ENCODE measurements at places on chromosomes 1 and 21. TPM values are rescaled to one million over a fixed set of nuclear protein-coding genes. Genes with fewer than 3 reads are reported as not detected.

GRCh38 chr1:246815693-246816270 lies 91.6 kb downstream of the SCCPDH start:
- no peak overlapping the region for H3K27ac ChIP-seq
- DNase-seq, result no peak
- no peaks in the 10 kb centered on the region for H3K27me3 ChIP-seq
- no peaks in the 10 kb centered on the region for H3K36me3 ChIP-seq
- no peak overlapping the region for H3K4me3 ChIP-seq

GRCh38 chr1:108590957-108591356 lies 31.1 kb downstream of the EEIG2 start:
- H3K27me3 ChIP-seq, result no peaks in the 10 kb centered on the region
- H3K27ac ChIP-seq, result peak overlapping the region; percentile 33
- H3K4me1 ChIP-seq, result peaks cover 23% of the 10 kb centered on the region
- H3K4me3 ChIP-seq, result no peak overlapping the region
- peak; percentile 26 for DNase-seq
- H3K36me3 ChIP-seq, result no peaks in the 10 kb centered on the region

GRCh38 chr1:69492286-69492685 lies 75.4 kb upstream of the LRRC7 start:
- H3K4me3 ChIP-seq, result no peak overlapping the region
- no peaks in the 10 kb centered on the region for H3K4me1 ChIP-seq
- H3K27ac ChIP-seq, result no peak overlapping the region

DNA sequence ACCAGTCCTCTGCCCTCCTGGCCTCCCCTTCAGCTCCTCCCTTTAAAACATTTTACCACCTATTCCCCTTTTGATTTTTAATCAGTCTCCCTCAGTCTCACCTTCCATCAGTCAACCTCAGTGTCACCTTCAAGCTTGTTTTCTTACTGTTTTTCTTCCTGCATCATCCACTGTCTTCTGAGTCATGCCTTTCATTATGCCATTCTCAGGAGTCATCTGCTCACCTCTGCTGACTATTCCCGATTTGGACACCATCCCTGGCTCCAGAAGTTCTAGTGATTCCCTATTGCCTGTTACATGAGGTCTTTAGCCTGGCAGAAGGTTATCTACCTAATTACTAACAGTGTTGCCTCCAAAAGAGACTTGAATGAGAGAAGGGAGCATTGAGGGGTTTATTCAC lies 23.9 kb downstream of the NFASC start:
- no peak for DNase-seq
- no peaks in the 10 kb centered on the region for H3K4me1 ChIP-seq
- no peak overlapping the region for H3K4me3 ChIP-seq
- H3K27me3 ChIP-seq, result peaks cover 28% of the 10 kb centered on the region
- no peak overlapping the region for H3K27ac ChIP-seq

DNA sequence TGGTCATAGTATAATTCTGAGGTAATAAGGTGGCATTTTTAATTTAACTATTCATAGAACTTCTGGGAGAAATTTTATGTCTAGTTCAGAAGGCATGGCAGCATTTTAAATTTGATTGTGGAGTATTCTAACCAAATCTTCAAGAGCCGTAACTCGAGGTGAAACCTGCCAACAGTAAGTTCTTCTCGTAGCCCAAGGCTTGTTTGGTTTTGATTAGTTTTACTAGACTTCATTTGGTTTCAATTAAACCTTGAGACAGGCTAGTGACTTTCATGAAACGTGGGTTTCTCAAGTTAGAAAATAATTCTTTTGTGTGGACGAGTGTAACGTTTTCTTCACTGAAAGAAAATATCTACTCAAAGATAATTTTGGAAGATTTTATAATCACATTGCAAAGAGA lies 395.5 kb downstream of the USP25 start:
- H3K27ac ChIP-seq, result no peak overlapping the region
- no peaks in the 10 kb centered on the region for H3K27me3 ChIP-seq
- DNase-seq, result no peak
- H3K36me3 ChIP-seq, result no peaks in the 10 kb centered on the region
- no peak overlapping the region for H3K4me3 ChIP-seq
- H3K4me1 ChIP-seq, result no peaks in the 10 kb centered on the region

DNA sequence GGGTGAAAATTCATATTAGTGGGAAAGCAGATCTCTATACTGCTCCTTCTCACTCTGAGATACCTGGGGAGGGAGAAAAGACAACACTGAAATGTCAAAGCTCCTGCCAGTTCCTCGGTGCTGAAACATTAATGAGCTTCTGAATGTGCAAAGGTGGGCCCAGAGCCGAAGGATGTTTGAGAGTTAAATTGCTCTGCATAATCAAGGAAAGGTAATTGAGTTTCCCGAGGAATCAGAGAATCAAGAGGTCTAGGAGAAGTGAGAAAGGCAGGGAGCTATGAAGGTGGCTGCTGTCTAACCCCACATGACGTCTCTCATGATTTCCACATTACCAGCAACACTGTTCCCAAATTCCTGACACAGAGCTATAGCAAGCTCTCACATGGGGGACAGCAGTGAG lies 346.7 kb downstream of the SMYD3 start:
- no peak overlapping the region for H3K4me3 ChIP-seq
- no peaks in the 10 kb centered on the region for H3K27me3 ChIP-seq
- peaks cover 2% of the 10 kb centered on the region for H3K36me3 ChIP-seq
- no peak for DNase-seq
- no peak overlapping the region for H3K27ac ChIP-seq
- no peaks in the 10 kb centered on the region for H3K4me1 ChIP-seq

DNA sequence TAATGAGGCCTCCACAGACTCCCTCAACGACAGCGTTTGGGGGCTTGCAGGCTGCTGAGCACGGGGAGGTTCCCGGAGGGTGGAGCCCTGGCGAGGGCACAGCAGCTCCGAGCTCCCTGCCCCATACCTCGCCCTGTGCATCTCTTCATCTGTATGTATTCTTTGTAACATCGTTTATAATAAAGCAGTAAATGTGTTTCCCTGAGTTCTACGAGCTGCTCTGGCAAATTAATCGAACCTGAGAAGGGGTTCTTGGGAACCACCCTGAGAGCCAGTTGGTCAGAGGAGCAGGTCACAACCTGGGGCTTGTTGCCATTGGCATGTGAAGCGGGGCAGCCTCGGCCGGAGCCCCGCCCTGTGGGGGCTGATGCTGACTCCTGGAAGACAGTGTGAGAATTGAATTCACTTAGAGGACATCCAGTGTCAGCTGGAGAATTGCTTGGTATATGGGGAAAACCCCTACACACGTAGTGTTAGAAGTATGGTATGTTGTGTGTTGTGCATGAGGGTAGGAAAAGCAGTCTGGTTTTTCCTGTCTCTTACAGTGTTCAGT lies 11.5 kb downstream of the SLC37A1 start:
- H3K4me3 ChIP-seq, result no peak overlapping the region
- H3K36me3 ChIP-seq, result peaks cover 44% of the 10 kb centered on the region
- DNase-seq, result no peak
- peaks cover 37% of the 10 kb centered on the region for H3K4me1 ChIP-seq

GRCh38 chr1:17207966-17208418 lies 3.1 kb downstream of the PADI1 start:
- no peaks in the 10 kb centered on the region for H3K36me3 ChIP-seq
- H3K27me3 ChIP-seq, result peaks cover 2% of the 10 kb centered on the region
- peak; percentile 12 for DNase-seq
- no peak overlapping the region for H3K27ac ChIP-seq
- no peak overlapping the region for H3K4me3 ChIP-seq

GRCh38 chr1:160672789-160673695 lies 26.2 kb upstream of the SLAMF1 start:
- no peaks in the 10 kb centered on the region for H3K27me3 ChIP-seq
- H3K27ac ChIP-seq, result peak overlapping the region; percentile 13
- H3K4me3 ChIP-seq, result peak overlapping the region; percentile 13

GRCh38 chr1:205791568-205792180 lies 16.4 kb upstream of the RAB29 start:
- no peaks in the 10 kb centered on the region for H3K4me1 ChIP-seq
- H3K27ac ChIP-seq, result no peak overlapping the region
- H3K36me3 ChIP-seq, result peaks cover 52% of the 10 kb centered on the region
- no peak overlapping the region for H3K4me3 ChIP-seq

DNA sequence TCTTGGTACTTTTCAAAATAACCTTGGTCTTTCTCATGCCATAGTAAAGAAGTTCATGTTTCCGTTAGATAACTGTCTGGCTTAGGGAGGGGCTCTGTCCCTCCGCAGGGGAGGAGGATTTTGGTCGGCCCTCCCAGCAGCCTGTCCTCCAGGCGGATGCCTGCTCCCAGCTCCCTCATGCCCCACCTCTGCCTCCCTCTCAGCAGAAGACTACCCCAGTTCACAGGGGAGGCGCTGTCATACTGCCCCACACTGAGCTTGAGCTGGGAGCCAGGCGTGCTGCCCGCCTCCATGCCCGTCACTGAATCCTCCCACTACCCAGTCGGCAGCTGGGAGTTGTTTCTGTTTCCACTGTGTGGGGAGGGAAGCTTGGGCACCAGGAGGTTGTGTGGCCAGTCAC lies 127.3 kb downstream of the CAMTA1 start:
- no peak overlapping the region for H3K4me3 ChIP-seq
- H3K4me1 ChIP-seq, result no peaks in the 10 kb centered on the region
- H3K36me3 ChIP-seq, result no peaks in the 10 kb centered on the region
- no peak for DNase-seq
- H3K27me3 ChIP-seq, result peaks cover 26% of the 10 kb centered on the region
- H3K27ac ChIP-seq, result no peak overlapping the region

- no peaks in the 10 kb centered on the region for H3K27me3 ChIP-seq
- H3K4me3 ChIP-seq, result no peak overlapping the region
- H3K36me3 ChIP-seq, result no peaks in the 10 kb centered on the region
- H3K27ac ChIP-seq, result no peak overlapping the region
Measured at GRCh38 chr1:73452522-73452921, 745.5 kb downstream of the LRRIQ3 start.

DNA sequence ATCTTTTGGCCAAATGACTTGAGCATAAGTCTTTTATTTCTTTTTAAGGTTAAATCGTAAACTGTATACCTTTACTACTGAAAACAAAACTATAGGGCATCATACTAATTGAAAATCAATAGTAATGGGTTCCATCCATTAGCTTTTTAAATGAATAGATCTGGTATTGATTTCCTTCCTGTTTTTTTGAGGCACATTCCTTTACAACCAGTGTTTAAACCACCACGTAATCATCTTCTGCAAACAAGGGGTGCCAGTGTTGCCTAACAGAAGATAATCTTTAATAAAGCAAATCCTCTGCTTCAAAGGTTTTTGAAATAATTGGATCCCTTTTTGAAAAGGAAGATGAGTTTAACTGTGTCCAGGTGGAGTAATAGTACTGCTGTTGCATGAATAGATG lies 48.7 kb upstream of the ANGPTL1 start:
- H3K4me3 ChIP-seq, result no peak overlapping the region
- H3K27me3 ChIP-seq, result no peaks in the 10 kb centered on the region
- DNase-seq, result no peak

DNA sequence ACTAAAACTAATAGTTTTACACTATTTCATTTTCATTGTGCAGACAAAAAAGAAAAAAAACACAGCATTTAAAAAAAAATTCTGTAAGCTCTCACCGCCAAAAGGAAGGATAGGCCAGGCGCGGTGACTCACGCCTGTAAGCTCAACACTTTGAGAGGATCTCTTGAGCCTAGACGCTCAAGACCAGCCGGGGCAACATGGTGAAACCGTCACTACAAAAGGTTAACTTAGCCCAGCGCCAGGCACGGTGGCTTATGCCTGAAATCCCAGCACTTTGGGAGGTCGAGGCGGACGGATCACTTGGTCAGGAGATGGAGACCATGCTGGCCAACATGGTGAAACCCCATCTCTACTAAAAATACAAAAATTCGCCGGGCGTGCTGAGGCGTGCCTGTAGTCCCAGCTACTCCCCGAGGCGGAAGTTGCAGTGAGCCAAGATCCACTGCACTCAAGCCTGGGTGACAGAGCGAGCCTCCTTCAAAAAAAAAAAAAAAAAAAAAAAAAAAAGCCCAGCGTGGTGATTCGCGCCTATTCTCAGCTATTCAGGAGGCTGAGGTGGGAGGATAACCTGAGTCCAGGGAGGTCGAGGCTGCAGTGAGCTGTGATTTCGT lies 14.3 kb upstream of the SPEN start:
- peak overlapping the region; percentile 70 for H3K4me3 ChIP-seq
- no peaks in the 10 kb centered on the region for H3K27me3 ChIP-seq
- peaks cover 41% of the 10 kb centered on the region for H3K4me1 ChIP-seq
- no peaks in the 10 kb centered on the region for H3K36me3 ChIP-seq
- H3K27ac ChIP-seq, result no peak overlapping the region
- DNase-seq, result peak; percentile 53

- no peak overlapping the region for H3K27ac ChIP-seq
- H3K36me3 ChIP-seq, result peaks cover 76% of the 10 kb centered on the region
- no peaks in the 10 kb centered on the region for H3K27me3 ChIP-seq
- no peak overlapping the region for H3K4me3 ChIP-seq
- H3K4me1 ChIP-seq, result no peaks in the 10 kb centered on the region
Measured at GRCh38 chr21:33278721-33279120, 12.6 kb downstream of the IL10RB start.

DNA sequence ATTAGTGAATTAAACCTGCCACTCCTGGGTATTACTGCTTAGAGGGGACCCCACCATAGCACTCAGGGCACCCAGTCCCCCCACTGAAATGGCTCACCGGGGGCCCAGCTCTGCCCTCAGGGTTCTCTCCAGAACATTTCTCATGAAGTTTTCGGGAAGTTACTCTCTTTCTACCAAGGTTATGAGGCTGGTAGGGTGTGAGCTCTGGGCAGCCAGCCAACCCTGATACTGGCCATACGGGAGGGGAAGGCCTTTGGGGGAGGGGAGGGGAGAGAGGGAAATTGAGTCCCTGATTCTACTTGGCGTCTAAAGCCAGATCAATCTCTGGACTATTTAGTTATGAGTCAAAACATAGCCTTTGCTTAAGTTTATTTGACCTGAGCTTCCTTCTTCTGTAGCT lies 12.9 kb upstream of the PDE9A start:
- H3K4me1 ChIP-seq, result peaks cover 2% of the 10 kb centered on the region
- H3K36me3 ChIP-seq, result no peaks in the 10 kb centered on the region
- no peak overlapping the region for H3K4me3 ChIP-seq

DNA sequence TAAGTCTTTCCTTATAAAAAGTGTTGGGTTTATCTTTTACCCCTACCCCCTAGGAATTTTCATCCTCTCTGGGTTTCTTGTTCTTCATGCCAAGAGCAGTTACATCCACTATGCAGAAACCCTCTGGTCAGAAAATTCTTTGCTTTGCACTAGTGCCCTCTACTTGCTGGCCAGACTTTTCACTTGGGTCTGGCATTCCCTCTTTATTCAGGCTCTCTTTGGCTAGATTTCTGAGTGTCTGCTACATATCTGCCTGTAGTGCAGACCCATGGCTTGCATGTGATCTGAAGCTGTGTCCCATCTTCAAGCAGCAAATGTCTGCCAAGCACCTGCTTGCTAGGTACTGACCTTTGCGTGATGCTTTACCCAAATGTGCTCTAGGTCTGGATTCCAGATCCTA lies 237.0 kb downstream of the GPATCH2 start:
- no peaks in the 10 kb centered on the region for H3K4me1 ChIP-seq
- H3K27ac ChIP-seq, result no peak overlapping the region
- H3K4me3 ChIP-seq, result no peak overlapping the region
- DNase-seq, result no peak
- H3K27me3 ChIP-seq, result no peaks in the 10 kb centered on the region

Gene CHRM3
- total RNA-seq, result 0.08 TPM

Gene AVPR1B
- not detected for total RNA-seq

Gene HCN3
- 1.3 TPM for total RNA-seq

Gene ZP4
- total RNA-seq, result not detected

All from CD4-positive, alpha-beta T cell (primary cell).